ENCODE measurements at places on chromosomes 11 and 22.

- DNase-seq, result no peak
These were observed 15.3 kb downstream of the RCOR2 start for GRCh38 chr11:63901660-63902059.

DNA sequence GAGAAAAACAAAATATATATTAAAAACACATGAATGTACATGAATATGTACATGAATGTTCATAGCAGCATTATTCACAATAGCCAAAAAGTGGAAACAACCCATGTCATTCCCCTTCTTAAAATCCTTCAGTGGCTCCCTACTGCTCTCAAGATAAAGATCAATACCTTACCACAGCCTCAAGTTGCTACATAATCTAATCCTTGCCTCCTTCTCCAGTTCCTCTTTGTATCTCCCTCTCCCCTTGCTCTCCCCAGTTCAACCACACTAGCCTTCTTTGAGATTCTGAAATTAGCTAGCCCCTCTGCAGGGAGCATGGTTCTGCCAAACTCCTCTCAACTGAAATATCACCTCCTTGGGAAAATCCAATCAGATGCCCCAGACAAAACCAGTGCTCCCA is 28.1 kb downstream of the MTMR2 start:
- DNase-seq, result no peak

DNA sequence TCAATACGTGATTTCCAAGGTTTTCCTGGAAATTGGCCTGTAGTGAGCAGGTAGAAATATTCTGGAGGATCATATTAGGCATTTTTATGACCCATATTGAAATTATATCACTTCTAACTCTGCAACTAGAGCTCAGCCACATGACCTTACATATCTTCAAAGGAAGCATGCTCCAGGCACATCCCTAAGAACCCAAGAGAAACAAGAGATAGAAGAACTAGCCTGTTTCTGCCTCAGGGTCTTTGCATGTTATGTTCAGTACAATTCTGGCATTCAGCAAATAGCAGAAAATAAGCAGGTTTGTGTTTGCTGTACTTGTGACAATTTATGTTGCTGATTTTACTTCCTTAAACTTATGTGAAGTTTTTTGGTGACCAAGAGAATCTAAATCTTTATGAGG is 663.7 kb upstream of the ANO5 start:
- DNase-seq, result no peak

GRCh38 chr22:30483169-30483568 is 11.4 kb upstream of the SEC14L3 start:
- DNase-seq, result no peak

DNA sequence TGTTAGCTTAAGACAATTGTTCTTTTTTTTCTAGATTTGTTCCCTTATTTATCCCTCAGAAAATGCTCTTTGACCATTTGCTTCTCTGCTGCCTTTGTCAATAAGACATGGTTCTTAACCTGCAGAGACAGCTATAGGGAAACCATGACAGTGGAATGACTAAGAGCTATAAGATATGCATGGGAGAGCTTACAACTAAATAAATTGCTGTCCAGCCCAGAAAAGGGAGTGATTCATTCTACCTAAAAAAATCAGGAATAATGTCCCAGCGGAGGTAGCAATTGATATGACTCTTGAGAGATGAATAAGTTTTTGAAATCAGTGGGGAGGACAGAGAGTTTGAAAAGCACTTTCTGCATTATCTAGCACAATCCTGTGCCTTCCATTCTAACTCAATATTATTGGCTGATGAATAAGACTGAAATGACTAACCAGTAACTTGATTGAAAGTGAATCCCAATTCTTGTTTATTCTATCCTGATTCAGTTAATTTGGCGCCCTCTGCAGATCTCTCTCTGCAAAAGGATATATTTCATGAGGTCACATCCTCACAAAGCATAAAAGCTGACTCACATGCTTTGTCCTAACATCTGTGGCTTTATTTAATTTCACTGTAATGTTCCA is 680.5 kb upstream of the API5 start:
- DNase-seq, result no peak

GRCh38 chr22:38833061-38833460 is 10.8 kb downstream of the NPTXR start:
- DNase-seq, result no peak

- DNase-seq, result no peak
These were observed 35.9 kb upstream of the LYVE1 start for GRCh38 chr11:10604340-10604748.

- DNase-seq, result no peak
These were observed 105.2 kb upstream of the TMEM45B start for GRCh38 chr11:129710423-129710822.

DNA sequence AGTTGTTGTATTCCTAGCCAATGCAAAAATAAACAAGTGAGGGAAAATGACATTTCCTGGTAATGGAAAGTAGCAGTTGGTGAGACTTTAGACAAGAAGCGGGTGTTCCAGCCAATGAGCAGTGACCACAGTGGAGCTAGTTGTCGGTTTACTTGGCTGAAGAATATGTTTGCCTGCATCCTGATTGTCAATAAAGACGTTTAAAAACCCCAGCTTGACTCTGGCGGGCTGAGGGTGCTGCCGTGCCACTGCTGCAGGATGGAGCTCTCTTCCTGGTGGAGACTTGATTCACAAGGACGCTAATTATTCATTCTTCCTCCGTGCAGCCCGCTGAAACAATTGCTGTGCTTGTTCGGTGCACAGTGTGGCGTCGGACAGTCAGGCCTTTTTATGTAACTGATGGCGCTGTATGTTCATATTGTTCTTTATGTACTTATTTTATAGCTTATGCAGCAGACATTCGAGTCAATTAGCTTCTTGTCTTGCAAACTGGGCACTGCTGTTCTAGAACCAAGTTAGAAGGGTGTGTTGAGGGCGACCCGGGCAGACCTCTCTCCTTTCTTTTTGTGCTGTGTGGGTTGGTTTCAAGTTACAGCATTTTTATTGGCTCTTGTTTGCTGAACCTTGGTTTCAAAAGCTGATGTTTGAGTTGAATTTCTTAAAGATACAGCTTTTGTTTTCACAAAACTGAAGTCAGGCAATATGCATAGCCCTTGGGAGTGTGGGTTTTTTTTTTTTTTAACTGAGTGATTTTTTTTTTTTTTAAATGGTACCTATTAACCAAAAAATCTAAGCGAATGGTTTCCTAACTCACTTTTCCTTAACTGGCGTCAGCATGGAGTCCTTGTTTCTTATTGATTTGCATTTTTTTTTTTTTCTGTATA is 153.9 kb downstream of the TEAD1 start:
- DNase-seq, result peak; percentile 61

DNA sequence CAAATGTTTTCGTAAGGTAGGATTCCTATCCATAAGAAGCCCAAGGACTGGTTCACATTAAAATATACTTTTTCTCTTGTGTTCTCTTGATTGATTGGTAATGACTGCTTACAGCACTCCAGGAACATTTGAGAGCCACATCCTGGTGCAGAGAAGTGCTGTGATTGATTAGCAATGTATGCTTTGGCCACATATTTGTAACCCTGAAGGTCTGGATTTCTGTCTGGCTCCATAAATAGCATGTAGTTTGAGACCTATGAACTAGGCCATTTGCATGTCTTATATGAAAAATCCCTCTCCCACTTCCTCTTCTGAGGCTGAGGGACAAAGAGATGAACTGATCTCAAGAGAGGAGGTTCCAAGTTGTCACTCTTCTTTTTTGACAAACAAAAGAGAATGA is 49.3 kb upstream of the CD44 start:
- DNase-seq, result no peak

GRCh38 chr11:122743949-122744348 is 88.4 kb downstream of the UBASH3B start:
- DNase-seq, result peak; percentile 48

- peak; percentile 29 for DNase-seq
These were observed 125.0 kb downstream of the CCDC81 start for GRCh38 chr11:86499723-86500129.

- no peak for DNase-seq
These were observed 214.6 kb downstream of the NTM start for GRCh38 chr11:131584785-131585592.

Data from left colon (tissue), 2 donors.